ENCODE measurements at places on chromosomes 11 and 22.

GRCh38 chr11:108035690-108036089 is 27.0 kb downstream of the CUL5 start:
- no peak for DNase-seq

DNA sequence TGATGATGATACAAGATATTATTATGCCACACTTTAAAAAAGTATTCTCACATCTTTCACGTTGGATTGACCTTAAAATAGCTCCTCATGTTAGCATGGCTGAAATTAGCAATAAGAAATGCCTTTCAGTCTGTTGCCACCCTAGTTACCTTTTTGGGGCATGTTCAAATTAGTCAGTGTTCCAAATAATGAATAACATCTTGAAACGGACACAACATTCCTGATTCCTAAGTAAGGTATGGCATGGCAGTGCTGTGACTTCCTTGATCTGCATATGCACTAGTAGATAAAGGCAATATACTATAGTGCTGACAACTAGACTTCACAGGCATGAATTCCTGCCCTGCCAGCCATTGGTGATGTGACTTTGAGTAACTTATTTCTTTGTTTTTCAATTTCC is 914.5 kb downstream of the METTL15 start:
- no peak for DNase-seq

DNA sequence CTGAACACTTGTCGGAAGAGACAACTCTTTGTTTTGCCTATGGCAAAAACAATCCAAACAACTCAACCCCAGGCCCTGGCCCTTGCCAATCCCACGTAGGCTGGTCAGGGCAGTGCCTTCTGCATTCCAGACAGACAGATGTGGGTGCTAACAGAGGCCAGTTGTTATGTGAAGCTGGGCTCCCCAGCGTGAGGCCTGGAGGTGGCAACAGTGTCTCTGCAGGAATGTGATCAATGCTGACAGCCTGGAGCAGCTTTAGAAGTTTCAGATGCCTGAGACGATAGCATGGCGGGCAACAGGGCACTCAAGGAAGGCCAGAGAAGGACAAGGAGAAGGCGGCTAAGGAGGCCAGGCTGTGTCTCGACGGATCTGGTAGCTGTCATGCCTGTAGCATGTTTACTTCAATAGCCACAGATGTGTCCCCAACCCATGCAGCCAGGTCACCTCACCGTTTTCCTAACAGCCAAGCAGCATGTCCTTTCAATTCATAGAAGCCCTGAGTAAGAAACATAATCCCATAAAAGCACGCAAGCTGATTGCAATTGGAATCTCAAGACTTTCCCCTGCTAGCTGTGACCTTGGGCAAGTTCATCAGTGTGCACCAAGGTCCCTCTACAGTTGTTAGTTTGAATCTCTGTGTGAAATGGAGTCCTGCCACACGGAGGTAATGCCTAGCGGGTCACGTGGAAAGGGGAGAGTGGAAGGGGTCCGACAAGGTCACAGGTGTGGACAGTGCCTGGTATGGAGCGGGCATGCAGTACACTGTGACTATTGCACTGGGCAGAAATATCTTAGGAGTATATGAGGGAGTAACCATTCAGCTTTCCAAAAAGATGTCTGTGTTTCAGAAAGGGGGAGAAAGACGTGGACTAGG is 14.2 kb upstream of the PPM1F start:
- no peak for DNase-seq

- no peak for DNase-seq
These were observed 844.7 kb upstream of the CCDC90B start for GRCh38 chr11:84130646-84131427.

DNA sequence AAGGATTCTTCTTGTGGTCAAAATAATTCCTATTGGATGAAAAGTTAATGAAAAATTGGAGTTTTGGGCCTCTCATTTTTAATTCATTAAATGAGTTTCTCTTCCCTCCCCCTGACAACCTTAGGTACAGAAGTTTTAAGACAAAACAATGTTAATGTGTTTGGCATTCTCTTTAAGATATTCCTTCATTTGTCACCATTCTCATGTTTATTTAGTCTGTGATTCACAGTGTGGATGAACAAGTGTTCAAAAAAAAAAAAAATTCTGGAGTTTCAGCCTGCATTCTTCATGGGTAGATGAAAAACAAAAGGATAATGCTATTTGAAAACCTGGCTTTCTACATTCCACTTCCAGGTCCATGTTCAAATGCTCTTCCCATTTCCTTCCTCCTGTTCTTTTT is 172.6 kb upstream of the LUZP2 start:
- no peak for DNase-seq

GRCh38 chr11:77580712-77581337 is 8.9 kb upstream of the AQP11 start:
- DNase-seq = no peak
